ENCODE measurements at places on chromosomes 7 and 10.

DNA sequence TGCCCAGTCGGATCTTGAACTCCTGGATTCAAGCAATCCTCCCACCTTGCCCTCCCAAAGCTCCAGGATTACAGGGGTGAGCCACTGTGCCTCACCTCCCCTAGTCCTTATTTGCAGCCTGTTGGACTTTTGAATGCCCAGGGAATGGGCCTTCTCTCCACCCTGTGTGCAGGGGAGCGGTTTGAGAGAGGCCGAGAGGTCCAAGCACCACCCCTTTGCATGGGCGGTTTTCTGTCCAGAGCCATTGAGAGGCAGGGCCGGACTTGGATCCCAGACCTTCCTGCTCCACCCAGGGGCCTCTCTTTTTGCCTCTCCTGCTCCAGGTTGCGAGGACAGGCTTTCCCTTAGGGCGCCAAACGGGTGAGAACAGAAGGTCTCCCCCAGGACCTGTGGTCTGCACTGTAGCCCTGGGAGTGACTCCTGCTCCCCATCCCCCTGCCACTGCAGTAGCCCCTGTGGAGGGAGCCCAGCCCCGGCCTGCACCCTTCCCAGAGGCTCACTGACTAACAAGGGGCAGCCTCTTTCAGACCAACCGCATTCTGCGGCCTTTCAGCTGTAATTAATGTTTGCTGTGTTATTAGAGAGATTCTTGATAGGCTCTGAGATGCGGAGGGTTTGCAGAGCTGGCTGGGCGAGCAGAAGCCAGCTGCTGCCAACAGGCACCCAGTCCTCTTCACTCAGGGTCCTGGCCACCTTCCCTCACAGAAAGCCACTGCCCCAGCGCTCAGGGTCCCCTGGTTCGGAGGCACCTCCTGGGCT is 57.9 kb downstream of the ELFN1 start:
- no peak for DNase-seq

GRCh38 chr7:48250441-48250951 is 79.2 kb downstream of the ABCA13 start:
- no peak for DNase-seq

DNA sequence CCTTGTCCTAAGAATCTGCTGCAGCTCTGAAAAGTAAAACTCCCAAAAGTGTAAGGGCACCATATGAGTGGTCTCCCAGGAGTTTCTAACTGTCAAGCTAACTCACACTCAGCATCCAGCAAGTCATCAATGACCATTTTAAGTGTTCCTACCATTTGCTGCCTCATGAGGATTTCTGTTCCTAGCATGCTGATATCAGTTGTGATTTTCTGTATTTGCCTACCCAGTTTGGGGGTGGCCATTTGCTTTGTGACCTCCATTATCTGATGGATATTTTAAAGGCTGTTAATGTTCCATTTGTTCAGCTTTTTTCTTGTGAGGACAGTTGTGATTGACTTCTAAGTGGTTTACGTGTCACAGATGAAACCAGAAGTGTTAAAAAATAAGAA is 2.9 kb downstream of the FAM24B start:
- no peak for DNase-seq

GRCh38 chr7:136074843-136075242 is 97.7 kb upstream of the MTPN start:
- no peak for DNase-seq

GRCh38 chr10:118543714-118544400 is 51.6 kb downstream of the PRLHR start:
- peak; percentile 69 for DNase-seq

- no peak for DNase-seq
These were observed 14.5 kb downstream of the C7orf57 start for GRCh38 chr7:48049850-48050249.

DNA sequence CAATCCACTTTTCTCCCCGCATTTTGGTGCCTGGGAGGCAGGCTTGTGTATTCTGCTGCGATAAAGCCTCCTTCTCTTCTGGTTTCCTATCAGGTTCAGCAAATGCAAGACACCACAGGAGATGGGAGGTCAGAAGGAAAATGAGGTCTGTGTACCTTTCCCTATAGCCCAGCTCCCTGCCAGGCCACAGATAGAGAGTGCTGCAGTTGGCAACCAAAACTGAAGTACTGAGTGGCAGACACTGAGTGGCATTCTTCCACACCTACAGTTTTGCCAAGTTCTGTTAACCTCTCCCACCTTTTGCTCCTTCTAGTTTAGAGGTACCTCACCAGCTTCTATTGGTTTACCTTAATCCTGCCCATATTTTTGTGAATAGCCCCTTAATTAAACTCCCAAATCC is 948.4 kb downstream of the SORCS1 start:
- no peak for DNase-seq

DNA sequence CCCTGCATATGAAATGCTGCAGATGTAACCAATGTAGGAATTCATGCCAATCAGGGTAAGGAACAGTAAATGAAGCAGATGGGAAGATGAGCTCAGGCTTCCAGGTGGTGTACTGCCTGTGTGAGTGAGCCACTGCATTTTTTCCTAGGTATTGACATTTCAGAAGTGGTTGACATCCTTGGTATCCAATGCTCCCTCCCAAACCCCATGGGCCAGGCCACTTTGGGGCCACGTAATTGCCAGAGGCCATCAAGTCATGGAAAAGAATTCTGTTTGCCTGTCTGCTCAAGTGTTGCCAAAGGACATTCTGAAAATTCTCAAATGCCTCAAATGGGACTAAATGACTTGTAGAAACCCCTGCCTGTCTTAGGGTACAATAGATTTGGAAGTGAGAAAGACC is 384.6 kb downstream of the GATA3 start:
- DNase-seq: no peak

DNA sequence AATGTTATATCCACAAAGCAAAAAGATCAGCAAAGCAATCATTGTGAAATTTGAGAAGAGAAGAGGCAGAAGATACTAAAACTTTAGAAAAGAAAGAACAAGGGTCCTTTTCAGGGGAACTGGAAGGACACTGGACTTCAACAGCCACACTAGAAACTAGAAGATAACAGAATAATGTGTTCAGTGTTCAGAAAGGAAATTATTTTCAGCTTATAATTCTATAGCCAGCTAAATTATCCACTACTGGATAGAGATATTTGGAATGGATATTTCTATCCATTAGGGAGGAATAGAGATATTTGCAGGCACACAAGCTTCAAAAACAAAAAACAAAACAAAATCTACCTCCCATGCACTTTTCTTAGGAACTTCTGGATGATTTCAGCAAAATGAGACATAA is 12.8 kb downstream of the ANXA11 start:
- DNase-seq: no peak

- DNase-seq: peak; percentile 42
These were observed 8.8 kb downstream of the AKAP9 start for GRCh38 chr7:91949221-91950009.

GRCh38 chr7:4100691-4101090 is 581.4 kb upstream of the FOXK1 start:
- DNase-seq: no peak

GRCh38 chr10:47079204-47079580 is 168.0 kb downstream of the PTPN20 start:
- DNase-seq: peak; percentile 27

GRCh38 chr10:68163735-68164134 is 54.4 kb downstream of the MYPN start:
- DNase-seq: no peak

- no peak for DNase-seq
These were observed 168.9 kb upstream of the TMEM72 start for GRCh38 chr10:44742248-44742647.

DNA sequence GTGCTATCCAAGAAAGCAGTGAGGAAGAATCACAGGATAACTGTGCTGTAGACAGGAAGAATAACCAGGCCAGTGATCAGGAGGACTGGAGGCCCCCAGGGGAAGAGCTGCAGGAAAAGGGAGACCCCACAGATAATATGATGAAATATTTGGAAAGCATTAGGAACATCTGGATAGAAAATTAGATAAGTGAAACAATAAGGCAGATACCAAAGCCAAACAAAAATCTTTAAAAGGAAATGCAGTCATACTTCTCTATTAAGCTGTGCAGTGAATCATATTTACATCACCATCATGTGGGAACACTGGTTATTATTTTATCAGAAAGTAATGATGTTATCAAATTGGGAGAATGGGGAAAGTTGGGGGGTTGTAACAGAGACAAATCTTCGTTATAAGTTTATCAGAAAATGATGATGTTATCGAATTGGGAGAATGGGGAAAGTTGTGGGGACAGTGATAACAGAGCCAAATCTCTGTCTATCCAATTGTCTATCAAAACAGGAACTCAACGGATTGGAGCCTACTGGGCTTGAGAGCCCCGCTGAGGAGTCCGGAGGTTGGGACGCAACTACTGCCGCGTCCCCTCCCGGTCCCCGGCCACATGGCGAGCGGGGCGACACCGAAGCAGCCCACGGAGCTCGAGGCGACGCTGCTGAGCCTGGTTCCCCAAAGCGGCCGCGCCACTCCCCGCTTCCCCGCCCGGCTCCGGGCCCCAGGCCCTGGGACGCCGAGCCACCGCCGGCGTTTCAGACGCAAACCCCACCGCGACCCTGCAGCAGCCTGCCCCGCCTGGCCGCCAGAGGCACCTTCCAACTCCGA is 14.0 kb upstream of the RALA start:
- DNase-seq: peak; percentile 53

Measured in astrocyte of the hippocampus (primary cell).